ENCODE measurements at places on chromosomes 2 and 18. TPM values are rescaled to one million over a fixed set of nuclear protein-coding genes. Genes with fewer than 3 reads are reported as not detected.

The ACTG2 gene
- 8.8 TPM for total RNA-seq

The CNGA3 gene
- total RNA-seq, result not detected

The CNTNAP5 gene
- total RNA-seq, result 0.49 TPM

The CD8B2 gene
- total RNA-seq, result not detected

The EIF4E2 gene
- total RNA-seq, result 59.2 TPM

The IL37 gene
- not detected for total RNA-seq

The TET3 gene
- total RNA-seq, result 19.9 TPM

The IL1RL2 gene
- total RNA-seq, result not detected

The GALNT3 gene
- total RNA-seq, result 17.1 TPM

DNA sequence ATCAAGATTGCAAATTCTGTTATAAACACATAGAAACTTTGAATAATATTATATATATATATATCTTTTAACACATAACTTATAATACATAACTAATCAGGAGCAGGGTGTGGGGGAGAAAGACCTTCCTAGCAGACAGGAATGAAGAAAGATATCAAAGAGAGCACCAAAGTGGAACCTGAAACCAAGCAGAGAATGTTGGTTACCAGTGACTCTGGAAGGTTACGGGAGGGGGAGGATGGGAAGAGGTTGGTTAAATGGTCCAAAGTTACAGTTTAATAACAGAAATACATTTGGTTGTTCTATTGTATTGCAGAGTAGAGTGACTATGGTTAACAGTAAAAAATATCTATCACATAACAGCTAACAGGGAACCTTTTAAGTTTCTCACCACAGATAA, 366.7 kb downstream of the LRRTM4 start:
- no peaks in the 10 kb centered on the region for H3K27me3 ChIP-seq
- no peak overlapping the region for H3K4me3 ChIP-seq
- 0 out of 2 replicates have a peak, but pooled peaks cover 7% of the 10 kb centered on the region for H3K36me3 ChIP-seq
- DNase-seq, result peak; percentile 14

DNA sequence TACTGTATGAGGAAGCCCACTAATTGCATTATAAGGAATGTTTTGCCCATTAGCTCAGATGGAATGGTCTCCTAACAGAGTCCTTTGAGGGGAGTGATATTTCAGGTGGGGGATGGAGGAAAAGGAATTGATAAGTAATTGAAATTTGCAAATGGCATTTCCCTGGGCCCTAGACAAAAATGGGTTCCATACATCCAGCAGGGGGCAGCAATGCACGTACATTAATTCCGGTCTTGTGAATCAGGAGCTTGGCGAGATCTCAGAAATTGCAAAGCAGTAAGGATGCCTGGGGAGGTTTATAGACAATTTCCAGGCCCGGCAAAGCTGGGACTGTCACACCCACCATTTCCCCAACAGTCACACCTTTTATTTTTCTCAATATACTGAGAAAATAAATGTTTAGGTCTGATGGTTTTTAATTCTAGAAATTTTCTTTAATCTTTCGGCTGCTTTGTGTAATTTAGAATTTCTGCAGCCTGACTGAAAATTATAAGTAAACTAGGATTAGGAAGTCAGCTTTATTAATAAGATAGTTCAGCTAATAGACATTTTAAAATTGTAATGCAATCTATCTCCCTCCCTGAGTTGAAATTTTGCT, 122.8 kb downstream of the LYPD1 start:
- H3K36me3 ChIP-seq, result no peaks in the 10 kb centered on the region
- H3K27ac ChIP-seq, result no peak overlapping the region
- peaks cover 7% of the 10 kb centered on the region for H3K4me1 ChIP-seq
- peak; percentile 87 for DNase-seq
- H3K4me3 ChIP-seq, result no peak overlapping the region

- H3K27ac ChIP-seq, result peak overlapping the region; percentile 83
- H3K27me3 ChIP-seq, result no peaks in the 10 kb centered on the region
- peaks cover 18% of the 10 kb centered on the region for H3K4me1 ChIP-seq
- H3K4me3 ChIP-seq, result peak overlapping the region; percentile 88
- DNase-seq, result no peak
Observed at GRCh38 chr2:19989342-19989666, 601 bp downstream of the WDR35 start.

GRCh38 chr2:216090369-216090786, 8.7 kb downstream of the TMEM169 start:
- no peak overlapping the region for H3K27ac ChIP-seq
- no peaks in the 10 kb centered on the region for H3K27me3 ChIP-seq
- H3K36me3 ChIP-seq, result no peaks in the 10 kb centered on the region
- no peaks in the 10 kb centered on the region for H3K4me1 ChIP-seq
- DNase-seq, result no peak

- no peaks in the 10 kb centered on the region for H3K4me1 ChIP-seq
- DNase-seq, result no peak
- H3K27ac ChIP-seq, result no peak overlapping the region
Observed at GRCh38 chr2:32663864-32664263, 36.0 kb downstream of the TTC27 start.

GRCh38 chr2:192194866-192195547, at the start of gene TMEFF2:
TMEFF2 (minus strand) TSS chr2:192194933; CDS start chr2:192194524, 409 bp downstream.
- H3K27ac ChIP-seq, result no peak within 1 kb of the TSS
- peak; percentile 96 for DNase-seq
- peak within 1 kb of the TSS; percentile 85 for H3K4me3 ChIP-seq
- peaks cover 70% of the 10 kb centered on the region for H3K27me3 ChIP-seq

DNA sequence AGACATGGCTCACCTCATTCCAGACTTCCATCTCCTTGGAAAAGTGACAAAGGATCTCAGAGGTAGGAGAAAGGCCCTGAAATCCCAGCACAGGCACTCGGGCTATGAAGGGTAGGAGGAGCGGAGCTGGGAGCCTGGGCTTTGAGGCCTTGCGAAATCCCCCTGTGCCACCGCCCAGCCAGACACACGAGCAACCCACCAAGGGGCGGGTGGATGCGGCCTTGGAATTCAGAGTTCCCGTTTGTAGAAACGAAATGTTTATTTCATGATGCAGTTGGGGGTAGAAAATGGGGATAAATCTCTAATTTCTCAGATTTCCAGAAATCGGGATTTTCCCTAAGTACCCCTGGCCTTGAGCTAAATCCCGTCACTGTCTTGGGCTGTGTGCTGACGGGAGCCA, 177.1 kb upstream of the HDAC4 start:
- no peak overlapping the region for H3K4me3 ChIP-seq
- no peaks in the 10 kb centered on the region for H3K27me3 ChIP-seq
- H3K27ac ChIP-seq, result no peak overlapping the region
- H3K36me3 ChIP-seq, result no peaks in the 10 kb centered on the region
- no peak for DNase-seq

- H3K27ac ChIP-seq, result no peak overlapping the region
- peak overlapping the region; percentile 91 for H3K4me3 ChIP-seq
- peak; percentile 62 for DNase-seq
- H3K27me3 ChIP-seq, result peaks cover 28% of the 10 kb centered on the region
- H3K4me1 ChIP-seq, result peaks cover 6% of the 10 kb centered on the region
- H3K36me3 ChIP-seq, result no peaks in the 10 kb centered on the region
Observed at GRCh38 chr2:69306393-69306821, 80.6 kb downstream of the GFPT1 start.

DNA sequence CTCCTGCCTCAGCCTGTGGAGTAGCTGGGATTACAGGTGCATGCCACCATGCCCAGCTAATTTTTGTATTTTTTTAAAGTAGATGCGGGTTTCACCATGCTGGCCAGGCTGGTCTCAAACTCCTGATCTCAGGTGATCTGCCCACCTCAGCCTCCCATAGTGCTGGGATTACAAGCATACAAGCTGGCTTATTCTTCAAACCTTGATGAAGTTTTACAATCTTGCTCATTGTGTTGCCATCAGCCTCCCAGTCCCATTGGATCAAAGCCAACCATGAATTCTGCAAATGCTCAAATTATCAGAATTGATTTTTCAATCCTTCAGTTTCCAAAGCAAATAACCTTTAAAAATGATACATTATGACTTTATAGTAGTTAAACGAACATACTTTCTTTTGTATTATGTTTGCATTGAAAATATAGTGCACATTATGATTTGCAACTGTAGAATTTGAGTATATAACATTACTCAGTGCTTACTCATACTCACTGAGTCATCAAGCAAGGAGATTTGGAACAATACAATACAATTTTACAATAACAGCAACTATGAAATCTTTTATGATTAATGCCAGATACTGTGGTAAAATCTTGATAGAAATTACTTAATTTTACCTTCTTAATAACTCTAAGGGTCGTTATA, 1491.9 kb upstream of the CELF4 start:
- H3K27ac ChIP-seq, result no peak overlapping the region
- H3K4me1 ChIP-seq, result peaks cover 6% of the 10 kb centered on the region
- H3K36me3 ChIP-seq, result no peaks in the 10 kb centered on the region
- no peak overlapping the region for H3K4me3 ChIP-seq
- DNase-seq, result no peak

DNA sequence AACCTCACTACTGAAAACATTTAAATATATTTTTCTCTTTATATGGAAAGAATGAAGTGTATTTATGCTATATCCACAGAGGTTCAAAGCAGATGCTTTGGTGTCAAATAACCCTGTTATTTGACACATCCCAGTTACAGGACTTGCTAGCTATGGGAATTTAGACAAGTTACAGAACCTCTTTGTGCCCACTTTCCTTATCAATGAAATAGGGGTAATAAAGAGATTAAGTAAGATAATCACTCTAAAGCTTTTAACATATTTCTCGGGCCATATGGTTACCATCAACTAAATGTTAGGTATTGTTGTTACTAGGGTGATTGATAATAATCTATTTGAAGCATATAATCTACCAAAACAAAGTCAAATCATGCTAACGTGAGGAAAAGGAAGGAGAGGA, 1660.6 kb upstream of the NXPH2 start:
- H3K27ac ChIP-seq, result no peak overlapping the region
- H3K36me3 ChIP-seq, result no peaks in the 10 kb centered on the region
- H3K4me3 ChIP-seq, result no peak overlapping the region
- no peaks in the 10 kb centered on the region for H3K27me3 ChIP-seq
- 0 out of 2 replicates have a peak, but pooled peaks cover 5% of the 10 kb centered on the region for H3K4me1 ChIP-seq

- H3K27me3 ChIP-seq, result no peaks in the 10 kb centered on the region
- H3K4me1 ChIP-seq, result peaks cover 48% of the 10 kb centered on the region
- peak; percentile 93 for DNase-seq
- H3K4me3 ChIP-seq, result peak within 1 kb of the TSS; percentile 82
- H3K36me3 ChIP-seq, result no peaks in the 10 kb centered on the region
Observed at GRCh38 chr18:47930199-47930930, at the start of gene SMAD2. SMAD2 (minus strand) TSS chr18:47930659; CDS start chr18:47896756, 33,903 bp downstream.

DNA sequence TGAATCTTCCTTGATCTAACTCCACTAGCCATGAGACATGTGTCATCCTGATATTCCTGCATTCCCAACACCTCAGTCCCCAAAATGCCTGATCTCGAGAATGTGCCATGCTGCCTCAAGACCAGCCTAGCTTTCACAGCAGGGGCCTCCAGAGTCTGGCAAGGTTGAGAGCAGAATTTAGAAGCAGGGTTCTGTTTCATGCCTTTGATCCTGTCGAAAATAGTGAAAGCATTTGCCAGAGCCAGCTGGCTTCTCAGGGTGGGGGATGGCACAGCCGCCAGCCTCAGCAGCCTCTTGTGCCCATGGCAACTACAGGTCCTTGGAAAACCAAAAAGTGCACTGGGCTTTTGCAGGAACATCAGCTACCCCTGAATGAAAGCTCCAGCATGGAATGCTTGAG, 143.5 kb downstream of the RTN4 start:
- H3K36me3 ChIP-seq, result no peaks in the 10 kb centered on the region
- H3K4me1 ChIP-seq, result no peaks in the 10 kb centered on the region
- no peaks in the 10 kb centered on the region for H3K27me3 ChIP-seq
- peak; percentile 18 for DNase-seq

DNA sequence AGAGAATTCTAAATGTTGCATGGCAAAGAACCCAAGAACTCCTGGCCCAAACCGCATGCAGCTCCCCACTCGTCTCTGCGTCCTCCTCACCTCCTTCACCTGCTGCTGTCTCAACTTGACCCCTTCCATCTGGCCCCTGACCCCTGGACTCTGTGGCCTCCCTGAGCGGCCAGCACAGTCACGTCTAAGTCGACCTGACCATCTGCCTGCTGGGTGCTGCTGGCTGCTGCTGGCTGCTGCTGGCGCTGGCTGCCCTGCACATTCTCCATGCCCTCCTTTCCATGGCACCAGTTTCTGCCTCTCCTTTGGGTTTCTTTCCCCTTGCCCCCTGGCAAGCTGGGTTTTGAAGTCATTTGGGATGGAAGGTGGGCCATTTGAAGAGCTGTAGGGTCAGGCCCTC, 30.1 kb upstream of the ASB1 start:
- H3K4me3 ChIP-seq, result no peak overlapping the region
- DNase-seq, result no peak
- no peaks in the 10 kb centered on the region for H3K36me3 ChIP-seq
- H3K4me1 ChIP-seq, result no peaks in the 10 kb centered on the region
- H3K27ac ChIP-seq, result no peak overlapping the region
- no peaks in the 10 kb centered on the region for H3K27me3 ChIP-seq

- H3K36me3 ChIP-seq, result no peaks in the 10 kb centered on the region
- DNase-seq, result no peak
- H3K4me1 ChIP-seq, result 0 out of 2 replicates have a peak, but pooled peaks cover 3% of the 10 kb centered on the region
Observed at GRCh38 chr18:24538414-24539264, 78.2 kb downstream of the HRH4 start.

- H3K4me3 ChIP-seq, result no peak overlapping the region
- H3K27me3 ChIP-seq, result no peaks in the 10 kb centered on the region
- H3K27ac ChIP-seq, result no peak overlapping the region
- no peaks in the 10 kb centered on the region for H3K36me3 ChIP-seq
- H3K4me1 ChIP-seq, result no peaks in the 10 kb centered on the region
Observed at GRCh38 chr2:4882941-4883340, 809.2 kb upstream of the SOX11 start.

- no peaks in the 10 kb centered on the region for H3K36me3 ChIP-seq
- H3K27ac ChIP-seq, result no peak overlapping the region
- DNase-seq, result peak; percentile 17
- H3K4me3 ChIP-seq, result no peak overlapping the region
- H3K27me3 ChIP-seq, result no peaks in the 10 kb centered on the region
Observed at GRCh38 chr2:107801498-107801897, 25.2 kb upstream of the RGPD4 start.

DNA sequence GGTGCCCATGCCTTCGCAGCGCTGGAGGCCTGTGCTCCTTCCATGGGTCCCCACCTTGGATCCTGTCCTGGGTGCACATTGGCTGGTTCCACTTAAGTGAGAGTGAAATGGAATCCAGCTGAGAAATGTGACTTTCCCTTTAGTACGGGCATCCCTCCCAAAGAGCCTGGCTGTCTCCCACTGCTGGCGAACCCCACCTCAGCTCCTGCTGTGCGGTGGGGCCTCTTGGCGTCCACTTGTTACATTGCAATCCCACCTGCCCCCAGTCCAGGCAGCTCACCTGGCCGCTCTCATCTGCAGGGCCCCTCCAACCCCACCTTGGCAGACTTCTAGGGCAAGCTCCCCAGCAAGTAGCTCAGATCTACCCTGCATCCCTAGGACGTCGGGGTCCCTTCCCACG, 35.5 kb upstream of the GNAL start:
- DNase-seq, result no peak
- H3K27ac ChIP-seq, result no peak overlapping the region
- H3K4me3 ChIP-seq, result no peak overlapping the region
- H3K27me3 ChIP-seq, result no peaks in the 10 kb centered on the region

DNA sequence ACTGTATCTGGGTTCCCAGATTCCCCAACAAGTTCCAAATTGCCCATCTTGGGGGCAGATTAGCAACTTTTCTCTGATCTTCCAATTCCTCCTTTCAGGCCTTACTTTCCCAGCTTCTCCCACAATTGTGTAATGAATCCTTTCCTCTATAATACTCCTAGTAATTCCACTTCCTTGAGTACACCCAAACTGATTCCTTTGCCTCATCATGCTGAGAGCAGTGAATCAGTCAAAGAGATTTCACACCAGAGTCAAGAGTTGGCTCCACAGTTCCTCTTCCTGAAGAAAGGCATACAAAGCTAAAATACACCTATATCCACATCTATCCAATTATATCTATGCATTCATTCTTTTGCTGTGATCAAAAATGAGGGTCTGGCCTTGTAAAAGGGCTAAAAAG, 28.6 kb upstream of the DAPL1 start:
- no peaks in the 10 kb centered on the region for H3K4me1 ChIP-seq
- H3K4me3 ChIP-seq, result no peak overlapping the region
- no peak for DNase-seq
- H3K27ac ChIP-seq, result no peak overlapping the region
- no peaks in the 10 kb centered on the region for H3K27me3 ChIP-seq
